A549 treated with ZK216348 at 1 μM for 4 hours (cell line): ENCODE measurements at places on chromosomes 3 and 15. TPM values are rescaled to one million over a fixed set of nuclear protein-coding genes. Genes with fewer than 3 reads are reported as not detected.

The SLC12A8 gene
- total RNA-seq, result 0.89 to 1.6 TPM (median 1.3 TPM) in 5 replicates

The KNL1 gene
- 3.8 to 8.3 TPM (median 6.8 TPM) in 5 replicates for total RNA-seq

The LDHAL6B gene
- total RNA-seq, result not detected in 5 replicates

The HESX1 gene
- 0.32 TPM in 1 of 5 replicates, not detected in the others for total RNA-seq

The EEF1AKMT4 gene
- 8.0 to 13.2 TPM (median 11.0 TPM) in 5 replicates for total RNA-seq

The WDR93 gene
- 0.09 to 0.64 TPM (median 0.18 TPM) in 5 replicates for total RNA-seq

The PYDC2 gene
- total RNA-seq, result not detected in 5 replicates

The CHRD gene
- total RNA-seq, result 0.07 to 0.42 TPM (median 0.15 TPM) in 5 replicates

The SHF gene
- 0.39 to 1.1 TPM (median 0.85 TPM) in 5 replicates for total RNA-seq

The RHCG gene
- 28.1 to 53.8 TPM (median 41.2 TPM) in 5 replicates for total RNA-seq

The RETNLB gene
- not detected in 5 replicates for total RNA-seq

The UBE2E2 gene
- total RNA-seq, result 31.3 to 55.7 TPM (median 39.0 TPM) in 5 replicates

The SLC51B gene
- 13.1 to 18.9 TPM (median 15.7 TPM) in 5 replicates for total RNA-seq

The IMPDH2 gene
- 145 to 163 TPM (median 162 TPM) in 5 replicates for total RNA-seq
